Activated T-helper 1 cell treated with anti-CD3 and anti-CD28 coated beads, Interleukin-2, amount 50 U/mL, for 16 hours (primary cell): ENCODE measurements at places on chromosomes 2 and 18.
A peak's percentile ranks its signal among the peaks of the same experiment; 100 is the strongest.

DNA sequence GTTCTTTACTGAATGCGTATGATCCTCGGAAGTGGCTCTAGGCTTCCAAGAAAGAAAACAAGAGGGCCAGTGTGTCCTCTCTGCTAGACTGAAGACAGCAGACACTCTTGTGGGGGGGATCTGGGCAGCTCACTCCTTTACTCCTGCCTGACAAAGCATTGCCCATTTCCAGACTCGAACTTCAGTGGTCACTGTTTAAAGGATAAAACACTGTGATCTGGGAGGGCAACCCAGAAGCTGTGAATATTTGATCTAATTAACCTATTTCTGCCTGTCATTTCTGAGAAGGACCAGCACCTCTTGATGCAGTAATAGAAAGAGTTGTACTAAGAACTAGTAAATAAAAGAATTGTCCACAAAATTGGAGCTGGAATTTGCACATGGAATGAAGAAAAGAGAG is 24.5 kb upstream of the CCDC68 start:
- DNase-seq: no peak

DNA sequence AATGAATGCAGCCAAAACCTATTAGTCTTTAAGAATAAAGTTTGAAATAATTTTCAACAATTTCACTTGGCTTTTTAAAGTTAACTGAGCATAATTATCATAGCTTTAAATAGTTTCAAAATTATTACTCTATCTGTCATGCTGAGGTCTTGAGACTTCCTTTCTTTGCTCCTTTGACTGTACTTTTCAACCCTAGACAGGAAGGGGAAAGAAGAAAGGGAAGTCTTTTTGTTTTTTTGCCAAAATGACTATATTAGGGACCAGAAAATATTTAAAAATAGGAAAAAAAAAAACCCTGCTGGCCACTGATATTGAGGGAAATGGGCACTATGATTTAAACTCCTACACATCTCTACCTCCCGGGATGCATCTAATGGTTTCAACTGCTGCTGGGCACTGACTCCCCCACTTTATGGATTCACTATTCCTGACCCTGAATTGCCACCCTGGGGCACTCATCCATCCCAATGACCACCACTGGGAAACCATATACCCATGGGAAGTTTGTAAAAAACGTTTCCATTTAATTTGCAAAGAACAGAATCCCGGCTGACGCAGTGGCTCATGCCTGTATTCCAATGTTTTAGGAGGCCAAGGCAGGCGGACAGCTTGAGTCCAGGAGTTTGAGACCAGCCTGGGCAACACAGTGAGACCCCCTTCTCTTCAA is 50.5 kb downstream of the GAREM1 start:
- DNase-seq: no peak

GRCh38 chr18:49898421-49898820 is 85.1 kb upstream of the ACAA2 start:
- DNase-seq: peak; percentile 5

DNA sequence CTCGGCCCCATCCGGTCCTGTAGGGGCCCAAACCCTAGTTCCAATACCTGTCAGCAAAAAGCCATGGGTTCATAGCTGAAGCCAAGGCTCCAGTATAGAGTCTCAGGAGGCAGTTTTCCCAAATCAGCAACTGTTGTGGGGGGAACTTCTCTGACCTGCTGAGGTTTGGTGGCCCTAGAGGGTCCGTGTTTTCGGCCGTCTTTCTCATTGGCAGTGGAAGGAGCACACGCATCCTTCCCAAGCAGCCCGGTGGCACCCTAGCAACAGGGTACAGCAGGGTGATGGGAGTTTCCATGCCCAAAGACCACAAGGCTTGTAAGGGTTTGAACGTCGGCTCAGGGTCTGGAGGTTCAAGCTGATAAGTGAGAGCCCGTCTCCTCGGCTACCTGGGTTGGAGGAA is 6.6 kb downstream of the FOSL2 start:
- DNase-seq: no peak

- no peak for DNase-seq
These were observed 193.9 kb downstream of the EIPR1 start for GRCh38 chr2:3183766-3184165.

- no peak for DNase-seq
These were observed 23.7 kb downstream of the INPP1 start for GRCh38 chr2:190367091-190367490.

DNA sequence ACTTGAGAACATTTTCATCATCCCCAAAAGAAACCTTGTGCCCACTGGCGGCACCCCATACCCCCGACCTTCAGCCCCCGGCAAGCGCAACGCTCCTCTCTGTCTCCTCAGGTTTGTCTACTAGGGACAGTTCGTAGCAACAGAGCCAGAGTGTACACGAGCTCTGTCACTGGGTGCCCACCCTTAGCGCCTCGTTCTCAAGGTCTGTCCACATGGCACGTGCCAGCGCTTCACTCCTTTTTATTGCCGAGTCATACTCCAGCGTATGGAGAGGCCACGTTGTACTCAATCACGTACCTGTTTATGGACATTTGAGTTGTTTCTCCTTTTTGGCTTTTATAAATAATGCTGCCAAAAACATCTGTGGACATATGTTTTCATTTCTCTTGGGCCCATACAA is 30.3 kb upstream of the GPC1 start:
- no peak for DNase-seq

- no peak for DNase-seq
These were observed 10.4 kb upstream of the ARID5A start for GRCh38 chr2:96526101-96526591.

GRCh38 chr2:228407821-228408220 is 226.3 kb upstream of the SPHKAP start:
- no peak for DNase-seq

DNA sequence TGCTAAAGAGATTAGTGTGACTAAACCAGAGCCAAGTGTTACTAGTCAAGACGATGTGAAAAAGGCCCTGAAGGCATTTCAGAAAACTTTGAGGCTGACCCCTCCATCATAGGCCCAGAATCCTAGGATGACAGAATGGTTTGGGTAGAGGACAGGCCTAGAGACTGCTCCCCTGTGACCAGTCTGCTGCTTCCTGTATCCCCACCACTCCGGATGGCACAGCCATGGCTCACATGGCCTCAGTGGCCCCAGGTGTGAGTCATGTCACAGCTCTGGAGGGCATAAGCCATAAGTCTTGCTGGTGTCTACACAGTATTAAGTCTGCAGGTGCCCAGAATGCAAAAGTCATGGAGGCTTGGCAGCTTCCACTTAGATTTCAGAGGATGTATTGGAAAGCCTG is 12.4 kb upstream of the STAT1 start:
- no peak for DNase-seq

GRCh38 chr2:9261231-9261883 is 54.7 kb downstream of the ASAP2 start:
- no peak for DNase-seq

DNA sequence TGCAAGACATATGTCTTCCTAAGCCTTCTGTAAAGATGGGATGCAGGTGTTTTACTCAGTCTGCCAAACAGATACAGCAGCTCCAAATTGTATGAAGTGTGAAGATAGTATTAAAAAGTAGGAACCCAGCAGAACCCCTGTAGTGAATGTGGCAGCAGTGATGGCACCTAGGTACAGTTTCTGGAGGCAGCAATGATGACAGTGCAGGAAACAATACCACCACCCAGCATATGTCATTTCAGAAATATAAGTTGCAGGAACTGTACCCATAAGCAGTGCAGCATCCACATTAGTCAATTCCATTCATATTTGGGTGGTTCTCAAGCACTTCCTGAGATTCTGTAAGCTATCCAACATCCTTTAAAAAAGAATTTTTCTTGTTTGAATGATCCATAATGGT is 46.7 kb upstream of the ATP5MC3 start:
- no peak for DNase-seq

DNA sequence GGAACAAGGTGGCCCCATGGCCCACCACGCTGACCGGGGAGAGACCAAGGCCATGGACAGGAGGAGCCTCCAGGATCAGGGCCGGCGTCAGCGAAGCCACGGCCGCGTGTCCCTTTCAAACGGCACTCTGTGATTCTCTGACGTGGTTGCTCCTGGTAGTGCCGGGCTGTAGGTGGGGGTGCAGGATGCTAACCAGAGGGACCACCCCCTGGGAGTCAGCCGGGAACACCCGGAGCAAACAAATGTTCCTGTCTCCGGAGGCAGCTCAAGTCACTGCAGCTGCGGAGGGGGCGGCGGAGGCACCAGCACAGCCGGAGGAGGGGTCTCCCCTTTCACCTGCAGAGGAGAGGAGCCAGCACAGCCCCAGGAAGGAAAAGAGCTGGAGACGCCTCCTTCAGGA is 750.6 kb upstream of the SALL3 start:
- DNase-seq: no peak

GRCh38 chr2:173226899-173227698 is 127.6 kb upstream of the CDCA7 start:
- DNase-seq: no peak

DNA sequence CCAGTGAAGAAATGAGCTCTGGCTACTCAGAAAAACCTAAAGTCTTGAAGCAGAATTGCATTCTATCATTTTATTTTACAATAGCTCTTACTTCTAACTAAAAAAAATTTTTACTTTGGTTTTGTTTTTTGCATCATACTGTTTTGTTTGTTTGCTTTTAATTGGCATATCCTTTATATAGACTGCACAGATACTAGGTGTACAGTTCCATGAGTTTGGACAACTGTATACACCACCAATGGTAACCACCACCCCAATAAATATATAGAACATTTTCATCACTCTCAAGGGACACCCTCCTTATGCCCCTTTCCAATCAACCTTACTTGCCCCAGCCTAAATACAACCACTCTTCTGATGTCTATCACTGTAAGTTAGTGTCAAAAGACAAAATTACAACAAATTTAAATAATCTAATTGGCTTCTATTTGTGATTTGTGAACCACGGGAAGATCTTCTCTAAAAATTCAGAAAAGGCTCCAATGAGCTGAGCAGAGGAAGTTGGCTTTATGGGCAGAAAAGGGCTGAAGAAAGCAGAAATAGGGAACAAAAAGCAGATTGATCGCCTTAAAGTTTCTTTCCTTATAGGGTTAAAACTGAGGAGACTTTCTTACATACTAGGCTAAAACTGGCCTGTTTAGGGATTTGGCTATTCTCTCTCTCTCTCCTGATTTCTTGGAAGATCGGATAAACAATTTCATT is 22.2 kb upstream of the SOS1 start:
- DNase-seq: no peak

GRCh38 chr18:12765126-12765525 is 62.3 kb downstream of the PSMG2 start:
- no peak for DNase-seq

- DNase-seq: no peak
These were observed 15.5 kb upstream of the CLASP1 start for GRCh38 chr2:121664713-121665112.

DNA sequence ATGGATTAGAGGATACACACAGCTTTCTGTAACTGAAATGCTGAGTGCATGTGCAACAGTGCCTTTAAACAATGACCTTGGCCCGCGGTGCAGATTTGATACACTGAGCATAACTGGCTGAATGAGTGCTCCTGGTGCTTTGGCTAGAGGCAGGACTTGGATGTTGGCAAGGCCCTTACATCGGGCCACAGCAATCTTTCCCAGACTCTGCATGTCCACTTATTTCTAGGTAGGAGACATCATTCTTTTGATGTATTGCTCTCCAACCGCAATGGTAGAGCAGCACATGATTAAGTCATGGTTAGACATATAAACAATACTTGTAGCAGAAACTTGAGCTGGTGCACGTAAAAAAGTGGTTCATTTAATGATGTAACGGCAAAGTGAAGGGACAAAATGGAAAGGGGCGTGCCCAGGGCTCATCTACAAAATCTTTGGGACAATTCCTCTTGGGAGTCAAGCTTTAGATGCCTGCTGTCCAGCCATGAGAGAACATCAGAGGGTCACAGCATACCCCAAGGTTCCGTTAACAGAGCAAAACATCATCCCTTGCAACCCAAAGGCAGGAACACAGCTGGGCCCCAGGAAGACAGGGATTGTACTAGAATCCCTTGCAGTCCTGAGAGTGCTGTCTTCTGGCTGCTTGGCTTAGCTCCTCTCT is 43.4 kb downstream of the RAB31 start:
- DNase-seq: no peak

DNA sequence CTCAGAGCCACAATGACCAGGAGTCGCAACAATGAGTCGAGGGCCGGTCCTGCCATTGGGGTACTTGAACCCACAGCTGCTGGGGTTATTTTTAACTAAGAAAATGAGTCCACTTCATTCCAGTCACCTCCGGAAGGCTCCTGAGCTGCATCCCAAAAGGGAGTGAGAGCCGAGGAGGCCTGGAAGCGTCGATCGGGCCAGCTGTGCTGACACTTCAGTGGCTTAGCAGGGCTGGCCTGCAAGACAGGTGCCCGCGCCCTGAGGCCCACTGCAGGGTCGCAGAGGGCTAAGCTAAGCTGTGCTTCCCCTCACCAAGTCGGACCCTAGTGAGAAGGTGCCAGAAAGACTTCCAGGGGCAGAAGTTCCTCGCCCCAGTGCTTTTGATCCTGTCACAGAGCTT is 21.1 kb downstream of the TBC1D8 start:
- no peak for DNase-seq

DNA sequence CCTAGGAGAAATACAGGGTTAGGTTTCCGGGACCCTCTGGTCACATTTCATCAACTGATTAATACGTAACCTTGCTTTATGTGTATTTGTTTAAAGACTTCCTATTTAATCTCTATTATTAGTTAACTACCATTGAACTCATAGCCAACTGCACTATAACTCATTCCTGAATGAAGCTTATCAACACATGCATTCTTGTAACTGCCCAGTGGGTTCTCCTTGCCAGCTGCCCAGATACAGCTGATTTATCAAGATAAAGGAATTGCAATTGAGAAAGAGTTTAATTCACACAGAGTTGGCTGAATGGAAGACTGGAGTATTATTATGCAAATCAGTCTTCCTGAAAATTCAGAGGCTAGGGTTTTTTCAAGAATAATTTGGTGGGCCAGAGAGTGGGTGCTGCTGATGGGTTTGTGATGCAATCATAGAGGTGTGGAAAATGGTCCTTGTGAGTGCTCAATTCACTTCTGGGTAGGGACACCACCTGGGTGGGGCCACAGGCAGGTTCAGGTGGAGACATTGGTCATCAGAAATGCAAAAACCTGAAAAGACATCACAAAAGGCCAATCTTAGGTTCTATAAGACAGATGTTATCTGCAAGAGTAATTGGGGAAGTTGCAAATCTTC is 21.1 kb upstream of the NOSTRIN start:
- no peak for DNase-seq

DNA sequence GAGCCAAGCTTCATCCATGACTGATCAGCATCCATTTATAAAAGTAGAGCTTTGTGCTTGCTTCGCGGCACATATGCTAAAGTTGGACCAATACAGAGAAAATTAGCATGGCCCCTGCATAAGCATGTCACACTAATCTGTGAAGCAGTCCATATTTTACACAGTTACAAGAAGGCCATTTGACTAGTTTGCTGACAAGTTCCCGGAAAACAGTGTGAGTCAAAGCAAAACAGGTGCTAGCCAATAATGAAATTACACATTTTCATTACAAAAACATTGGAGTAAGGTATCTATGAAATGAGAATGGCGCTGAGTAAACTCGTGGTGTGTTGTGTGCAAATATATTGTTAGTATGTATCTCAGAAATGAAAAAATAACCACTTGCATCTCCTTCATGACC is 4.7 kb downstream of the ANKRD62 start:
- DNase-seq: no peak

GRCh38 chr2:207807516-207807915 is 37.8 kb upstream of the FZD5 start:
- no peak for DNase-seq

- DNase-seq: no peak
These were observed 34.7 kb upstream of the CALCRL start for GRCh38 chr2:187482796-187483195.
